ENCODE measurements at places on chromosomes 6 and 20.

DNA sequence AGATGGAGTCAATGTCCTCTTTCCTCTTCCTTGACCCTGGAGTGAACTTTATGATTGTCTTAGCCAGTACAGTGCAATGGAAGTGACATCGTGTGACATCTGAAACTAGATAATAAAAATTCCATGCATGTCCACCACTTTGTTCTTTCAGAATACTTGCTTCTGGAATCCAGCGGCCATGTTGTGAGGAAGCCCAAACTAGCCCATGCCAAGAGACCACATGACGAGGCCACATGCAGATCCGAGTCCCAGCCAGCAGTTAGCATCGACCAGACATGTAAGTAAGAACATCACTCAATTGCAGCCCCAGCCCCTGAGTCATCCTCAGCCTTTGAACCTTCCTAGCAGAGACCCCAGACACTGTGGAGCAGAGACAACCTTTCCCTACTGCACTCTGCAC is 48.5 kb upstream of the E2F3 start:
- DNase-seq = no peak

GRCh38 chr20:46253391-46253790 is 54.9 kb downstream of the CDH22 start:
- no peak for DNase-seq

DNA sequence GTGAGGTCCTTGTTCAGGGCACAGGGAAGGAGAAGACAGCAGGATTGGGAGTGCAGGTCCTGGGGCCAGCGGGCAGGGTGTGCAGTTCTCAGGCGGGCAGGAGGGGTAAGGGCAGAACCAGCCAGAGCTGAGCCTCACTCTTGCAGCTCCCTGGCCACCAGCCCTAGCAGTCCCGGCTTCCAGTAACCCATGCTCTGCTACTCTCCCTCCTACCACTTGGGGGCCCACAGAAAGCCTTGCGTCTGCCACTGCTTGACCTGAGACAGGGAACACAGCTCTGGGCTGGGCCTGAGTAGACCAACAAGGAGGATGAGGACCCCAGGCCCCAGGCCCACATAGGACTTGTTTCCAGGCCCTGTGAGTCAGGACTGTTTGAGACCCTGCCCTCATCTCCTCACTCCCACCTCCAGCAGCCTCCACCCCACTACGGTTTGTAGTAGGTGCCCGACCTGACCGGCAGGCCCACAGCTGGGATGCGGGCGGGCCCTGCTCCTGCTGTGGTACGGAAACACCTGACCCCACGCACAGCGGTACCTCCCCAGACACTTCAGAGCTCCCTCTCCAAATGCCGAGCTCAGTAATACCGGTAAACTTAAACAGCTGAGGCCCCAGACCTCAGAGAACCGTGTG is 39.2 kb downstream of the KCNK5 start:
- no peak for DNase-seq

DNA sequence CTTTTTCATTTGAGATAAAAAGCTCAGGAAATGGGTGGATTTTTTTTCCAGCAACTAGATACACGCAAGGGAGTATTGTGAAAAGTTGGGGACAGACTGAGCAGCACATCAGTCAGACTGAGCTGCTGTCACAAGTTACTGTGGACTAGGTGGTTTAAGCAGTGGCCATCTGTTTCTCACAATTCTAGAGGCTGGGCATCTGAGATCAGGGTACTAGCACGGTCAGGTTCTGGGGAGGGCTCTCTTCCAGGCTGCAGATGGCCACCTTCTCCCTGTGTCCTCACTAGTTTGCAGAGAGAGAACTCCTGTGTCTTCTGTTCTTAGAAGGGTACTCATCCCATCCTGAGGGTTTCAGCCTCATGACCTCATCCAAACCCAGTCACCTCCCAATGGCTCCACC is 178.3 kb downstream of the SYNDIG1 start:
- DNase-seq = no peak

GRCh38 chr20:14865169-14865568 is 527.8 kb upstream of the FLRT3 start:
- no peak for DNase-seq

DNA sequence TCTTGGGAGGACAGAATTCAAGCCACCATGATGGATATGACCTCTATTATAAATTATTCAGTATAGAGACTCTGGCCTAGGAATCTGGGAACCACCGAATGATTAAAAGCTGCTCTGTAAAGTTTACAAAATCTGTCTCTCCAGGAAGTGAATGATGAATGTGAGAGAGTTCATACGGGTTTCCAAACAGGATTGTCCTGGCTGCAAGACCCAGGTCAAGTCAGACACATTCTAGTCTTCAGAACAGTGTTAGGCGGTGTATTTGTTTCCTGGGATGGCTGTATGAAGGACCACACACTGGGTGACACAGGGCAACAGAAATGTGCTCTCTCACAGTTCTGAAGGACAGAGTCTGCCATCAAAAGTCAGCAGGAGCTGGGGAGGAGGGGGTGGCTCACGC is 222.4 kb downstream of the ZNF217 start:
- DNase-seq = no peak

Data from activated CD4-positive, alpha-beta T cell treated with anti-CD3 and anti-CD28 coated beads, Interleukin-2, amount 50 U/mL, for 4 hours (primary cell).